ENCODE measurements at places on chromosomes 6 and 20. TPM values are rescaled to one million over a fixed set of nuclear protein-coding genes. Genes with fewer than 3 reads are reported as not detected.
A peak's percentile ranks its signal among the peaks of the same experiment; 100 is the strongest.

The C6orf132 gene
- 53.9 TPM for total RNA-seq

The TMEM217 gene
- 5.3 TPM for total RNA-seq

The OR5V1 gene
- not detected for total RNA-seq

DNA sequence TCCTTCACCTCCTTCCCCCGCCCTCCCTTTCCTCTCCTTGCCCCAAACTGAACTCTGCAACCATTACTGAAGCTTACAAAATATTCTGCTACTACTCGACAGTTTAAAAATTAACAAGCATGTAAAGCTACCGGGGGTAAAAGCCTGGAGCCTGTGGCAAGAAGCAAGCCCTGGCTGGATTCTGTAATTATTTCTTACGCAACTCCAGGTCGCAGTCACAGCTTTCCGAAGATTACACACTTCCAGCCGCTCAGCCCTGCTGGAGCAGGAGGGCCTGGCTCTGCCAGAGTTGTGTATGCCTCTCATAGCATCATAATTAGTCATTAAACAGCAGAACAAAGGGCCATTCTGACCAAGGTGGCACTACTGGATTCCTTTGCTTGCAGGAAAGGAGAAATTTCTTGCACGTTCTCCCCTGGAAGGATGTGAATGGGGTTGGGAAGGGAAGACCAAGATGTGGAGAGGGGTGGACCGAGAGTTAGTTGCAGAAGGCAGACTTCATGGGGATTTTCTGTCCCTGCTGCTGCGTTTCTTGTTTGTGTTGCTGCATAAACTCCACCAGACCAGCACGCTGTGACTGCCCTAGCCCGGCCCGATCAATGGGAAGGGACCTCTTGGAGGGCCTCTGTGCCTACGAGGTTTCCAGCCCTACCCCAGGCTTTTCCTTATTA lies 23.6 kb downstream of the FOXQ1 start:
- peak overlapping the region; percentile 48 for H3K4me3 ChIP-seq
- no peaks in the 10 kb centered on the region for H3K27me3 ChIP-seq
- peak overlapping the region; percentile 98 for H3K27ac ChIP-seq
- peaks cover 63% of the 10 kb centered on the region for H3K4me1 ChIP-seq

DNA sequence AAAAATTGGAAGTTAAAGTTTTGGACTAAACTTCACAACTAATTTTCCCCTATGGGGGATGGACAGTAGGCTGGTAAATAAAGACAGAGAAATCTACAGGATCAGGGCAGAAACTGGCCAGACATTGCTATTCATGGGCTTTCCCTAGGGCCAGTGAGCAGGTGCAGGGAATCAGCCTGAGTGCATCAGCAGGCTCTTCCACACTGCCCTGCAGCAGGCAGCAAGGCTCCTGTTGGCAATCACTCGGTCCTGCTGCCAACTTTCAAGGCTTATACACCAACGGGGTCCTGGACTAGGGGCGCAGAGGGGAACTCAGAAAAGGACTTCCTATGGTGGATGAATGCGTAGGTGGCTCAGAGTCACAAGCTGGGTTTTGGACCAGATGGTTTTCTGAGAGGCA lies 59.8 kb upstream of the NHSL1 start:
- no peaks in the 10 kb centered on the region for H3K27me3 ChIP-seq

GRCh38 chr6:163444077-163444476 lies 29.6 kb downstream of the QKI start:
- H3K4me3 ChIP-seq, result no peak overlapping the region
- no peaks in the 10 kb centered on the region for H3K4me1 ChIP-seq
- H3K36me3 ChIP-seq, result no peaks in the 10 kb centered on the region
- H3K27me3 ChIP-seq, result no peaks in the 10 kb centered on the region
- DNase-seq, result no peak

GRCh38 chr6:4751823-4752464 lies 24.3 kb upstream of the CDYL start:
- H3K4me1 ChIP-seq, result no peaks in the 10 kb centered on the region
- H3K27ac ChIP-seq, result no peak overlapping the region
- no peaks in the 10 kb centered on the region for H3K36me3 ChIP-seq
- DNase-seq, result no peak

GRCh38 chr6:26086211-26086610 lies 1.0 kb upstream of the HFE start:
- H3K4me3 ChIP-seq, result no peak overlapping the region
- no peaks in the 10 kb centered on the region for H3K36me3 ChIP-seq
- H3K4me1 ChIP-seq, result peaks cover 27% of the 10 kb centered on the region
- DNase-seq, result no peak
- H3K27me3 ChIP-seq, result no peaks in the 10 kb centered on the region

DNA sequence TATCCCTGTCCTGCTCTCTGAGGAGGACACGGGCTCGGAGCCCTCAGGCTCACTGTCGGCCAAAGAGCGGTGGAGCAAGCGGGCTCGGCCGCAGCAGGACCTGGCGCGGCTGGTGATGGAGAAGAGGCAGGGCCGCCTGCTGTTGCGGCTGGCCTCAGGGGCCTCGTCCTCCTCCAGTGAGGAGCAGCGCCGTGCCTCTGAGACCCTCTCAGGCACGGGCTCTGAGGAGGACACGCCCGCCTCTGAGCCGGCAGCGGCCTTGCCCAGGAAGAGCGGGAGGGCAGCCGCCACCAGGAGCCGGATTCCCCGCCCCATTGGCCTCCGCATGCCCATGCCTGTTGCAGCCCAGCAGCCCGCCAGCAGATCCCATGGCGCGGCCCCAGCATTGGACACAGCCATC lies 14.2 kb upstream of the SLC22A7 start:
- H3K4me3 ChIP-seq, result no peak overlapping the region
- no peak overlapping the region for H3K27ac ChIP-seq
- H3K27me3 ChIP-seq, result peaks cover 30% of the 10 kb centered on the region
- no peaks in the 10 kb centered on the region for H3K36me3 ChIP-seq
- DNase-seq, result no peak

GRCh38 chr6:111743862-111744692 lies 129.2 kb downstream of the FYN start:
- DNase-seq, result no peak
- no peak overlapping the region for H3K27ac ChIP-seq
- H3K36me3 ChIP-seq, result no peaks in the 10 kb centered on the region
- H3K4me1 ChIP-seq, result no peaks in the 10 kb centered on the region
- H3K27me3 ChIP-seq, result no peaks in the 10 kb centered on the region
- no peak overlapping the region for H3K4me3 ChIP-seq

DNA sequence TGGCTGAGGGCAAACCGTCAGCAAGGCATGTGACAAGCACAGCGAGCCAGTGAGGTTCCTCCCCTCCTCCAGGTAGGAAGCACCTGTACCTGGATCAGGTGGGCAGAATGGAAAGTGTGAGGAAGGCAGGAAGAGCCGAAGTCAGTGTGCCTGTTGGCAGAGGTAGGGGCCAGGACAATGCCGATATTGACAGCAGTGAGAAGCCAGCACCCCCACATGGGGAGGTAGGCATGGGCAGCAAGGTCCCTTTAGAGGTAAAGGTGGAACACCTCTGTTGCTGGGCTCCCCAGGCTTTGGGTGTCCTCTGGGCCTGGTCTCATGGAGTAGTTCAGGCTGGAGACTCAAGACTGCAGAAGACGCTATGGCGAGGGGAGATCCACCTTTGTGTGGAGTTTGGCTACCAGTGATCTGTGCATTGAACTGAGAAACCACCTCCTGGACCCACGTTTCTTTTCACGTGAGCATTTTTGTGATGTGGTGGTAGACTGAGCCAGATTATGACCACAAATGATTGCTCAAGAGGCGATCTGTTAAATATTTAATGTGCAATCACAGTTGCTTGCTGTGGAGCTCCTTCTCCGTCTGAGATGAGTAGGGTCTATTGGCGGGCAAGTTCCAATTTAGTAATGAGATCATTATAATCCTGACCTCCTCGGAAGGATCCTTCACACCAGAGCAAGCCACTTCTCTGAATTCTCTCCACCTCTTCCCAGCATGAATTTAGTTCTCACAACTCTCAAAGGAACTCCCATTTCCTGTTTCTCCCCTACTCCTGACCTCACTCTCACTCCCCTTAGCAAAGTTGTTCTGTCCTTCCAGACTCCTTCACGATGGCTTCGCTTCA lies 174.8 kb downstream of the CDH26 start:
- no peak for DNase-seq
- H3K27ac ChIP-seq, result no peak overlapping the region
- no peak overlapping the region for H3K4me3 ChIP-seq
- H3K36me3 ChIP-seq, result no peaks in the 10 kb centered on the region
- peaks cover 14% of the 10 kb centered on the region for H3K27me3 ChIP-seq

GRCh38 chr6:156996265-156996664 lies 219.1 kb downstream of the ARID1B start:
- no peaks in the 10 kb centered on the region for H3K36me3 ChIP-seq
- H3K27ac ChIP-seq, result no peak overlapping the region
- DNase-seq, result no peak
- H3K4me3 ChIP-seq, result no peak overlapping the region
